NCI-H748 treated with DMSO at 0.1 percent for 48 hours (cell line): ENCODE measurements at places on chromosomes 2 and 18.
A peak's percentile ranks its signal among the peaks of the same experiment; 100 is the strongest.

DNA sequence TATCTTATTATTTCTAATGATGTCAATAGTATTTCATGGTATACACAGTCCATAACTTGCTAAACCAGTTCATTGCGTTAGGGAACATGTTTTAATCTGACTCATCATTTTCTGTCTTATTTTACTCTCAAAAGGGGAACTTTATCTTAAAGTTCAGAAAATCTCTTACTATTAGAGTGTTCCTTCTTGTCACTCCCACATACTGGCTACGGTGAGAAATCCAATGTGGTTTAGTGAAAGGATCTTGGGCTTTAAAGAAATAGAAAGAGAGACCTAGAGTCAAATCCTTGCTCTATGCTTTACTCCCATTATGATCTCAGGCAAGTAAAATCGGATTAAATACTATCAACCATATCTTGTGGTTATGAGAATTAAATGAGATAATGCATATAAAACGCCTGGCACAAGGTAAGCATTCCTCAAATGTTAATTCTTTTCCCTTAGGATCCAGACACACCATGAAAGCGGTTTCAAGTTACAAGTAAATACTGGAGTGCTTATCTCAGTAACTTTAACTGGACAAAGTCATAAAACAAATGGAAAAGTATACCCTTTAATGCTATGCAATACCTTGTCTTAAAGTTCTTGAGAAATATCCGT lies 576.0 kb downstream of the ARHGAP15 start:
- DNase-seq: no peak

GRCh38 chr18:57426187-57426586 lies 9.0 kb upstream of the ONECUT2 start:
- no peak for DNase-seq

GRCh38 chr18:36296650-36297416 lies 680 bp upstream of the FHOD3 start:
- peak; percentile 83 for DNase-seq

- DNase-seq: no peak
Observed at GRCh38 chr18:6628187-6628586, 101.3 kb upstream of the ARHGAP28 start.

DNA sequence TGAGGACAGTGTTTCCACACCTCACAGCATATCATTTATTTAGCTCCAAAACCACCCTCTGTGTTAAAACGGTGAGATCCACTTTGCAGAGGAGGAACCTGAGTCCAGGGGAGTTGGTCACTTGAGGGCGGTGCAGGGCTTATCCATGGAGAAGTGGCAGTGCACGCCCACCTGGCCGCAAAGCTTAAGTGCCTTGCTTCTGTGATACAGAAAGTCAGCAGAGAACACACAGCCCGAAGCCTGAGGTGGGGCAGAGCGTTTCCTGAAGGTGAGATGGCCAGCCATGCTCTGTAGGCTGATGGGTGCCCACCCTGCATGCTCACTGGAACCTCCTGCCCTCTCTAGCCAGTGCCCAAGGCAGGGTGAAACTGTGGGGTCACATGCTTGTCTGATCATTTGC lies 87.3 kb downstream of the SH3RF3 start:
- DNase-seq: no peak

- no peak for DNase-seq
Observed at GRCh38 chr2:96105152-96105915, 11.0 kb downstream of the ADRA2B start.

GRCh38 chr18:362311-363290 lies 94.8 kb upstream of the THOC1 start:
- no peak for DNase-seq

DNA sequence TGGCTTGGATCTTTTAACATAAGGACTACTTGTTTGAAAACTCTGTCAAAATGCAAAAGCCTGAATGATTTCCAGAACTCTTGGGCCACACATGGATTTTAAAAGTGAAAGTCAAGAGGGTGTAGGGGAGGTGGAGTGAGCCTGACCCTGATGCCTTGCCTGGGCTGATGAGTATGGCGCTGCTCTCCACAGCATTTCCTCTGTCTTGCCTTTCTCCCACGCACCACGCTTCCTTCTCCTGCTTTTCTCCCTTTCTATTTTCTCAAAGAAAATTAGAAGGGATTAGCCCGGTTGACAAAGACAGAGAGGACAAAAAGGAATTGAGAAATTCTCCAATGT lies 207.0 kb upstream of the CCDC68 start:
- no peak for DNase-seq

GRCh38 chr2:217049956-217050355 lies 190.1 kb upstream of the TNP1 start:
- no peak for DNase-seq

DNA sequence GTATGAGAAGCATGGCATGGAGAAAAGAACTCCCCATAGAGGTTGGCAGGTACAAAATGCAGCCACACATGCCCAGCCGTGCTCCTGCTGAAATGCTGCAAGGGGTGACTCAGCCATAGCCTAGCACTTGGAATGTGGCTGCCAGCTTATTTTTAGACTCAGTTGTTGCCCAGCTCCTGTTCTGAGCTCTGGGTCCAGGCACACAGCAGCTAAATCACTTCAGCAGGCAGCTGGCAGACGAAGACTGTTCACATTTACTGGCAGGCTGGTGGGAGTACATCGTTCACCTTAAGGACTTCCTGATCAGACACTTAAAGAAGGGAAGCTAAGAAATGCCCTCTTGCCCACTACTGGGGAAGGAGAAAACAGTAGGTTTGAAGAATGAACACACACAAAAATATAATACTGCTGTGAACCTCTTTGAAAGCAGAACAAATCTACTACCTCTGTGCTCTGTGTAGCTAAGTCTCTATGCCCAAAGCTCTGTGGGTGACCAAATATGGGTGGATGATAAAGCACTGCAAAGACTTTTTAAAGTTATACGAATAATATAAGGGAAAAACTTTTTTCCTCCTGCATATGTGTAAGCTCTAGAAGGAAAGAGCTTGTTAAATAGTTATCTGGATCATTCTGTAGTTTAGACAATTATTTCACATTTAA lies 146.1 kb downstream of the LNPK start:
- no peak for DNase-seq

- DNase-seq: no peak
Observed at GRCh38 chr18:44918142-44918476, 237.4 kb downstream of the SETBP1 start.

DNA sequence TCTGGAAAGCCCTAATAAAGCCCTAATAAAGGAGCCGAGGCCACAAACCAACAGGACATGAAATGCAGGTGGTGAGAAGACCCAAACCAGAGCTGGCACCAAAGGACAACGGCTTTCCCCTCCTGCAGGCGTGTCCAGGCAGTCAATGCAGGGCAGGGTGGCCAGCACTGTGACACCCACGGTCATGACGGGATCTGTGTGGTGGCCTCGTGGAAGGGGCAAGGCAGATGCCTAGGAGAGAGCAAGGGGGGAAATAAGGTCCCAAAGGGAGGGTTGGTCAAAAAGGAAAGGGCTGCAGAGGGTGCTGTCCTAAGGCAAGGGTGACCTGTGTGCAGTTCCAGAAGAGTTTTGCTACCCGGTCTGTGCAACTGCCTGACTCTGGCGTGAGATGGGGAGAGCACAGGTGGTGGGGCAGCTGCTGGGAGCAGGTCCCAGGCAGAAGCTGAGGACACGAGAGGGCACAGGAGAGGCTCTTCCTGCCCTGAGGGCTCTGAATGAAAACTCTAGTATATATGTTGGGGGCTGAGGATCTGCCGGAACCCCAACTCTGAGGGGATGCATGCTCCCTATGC lies 156.7 kb downstream of the TPO start:
- DNase-seq: no peak

DNA sequence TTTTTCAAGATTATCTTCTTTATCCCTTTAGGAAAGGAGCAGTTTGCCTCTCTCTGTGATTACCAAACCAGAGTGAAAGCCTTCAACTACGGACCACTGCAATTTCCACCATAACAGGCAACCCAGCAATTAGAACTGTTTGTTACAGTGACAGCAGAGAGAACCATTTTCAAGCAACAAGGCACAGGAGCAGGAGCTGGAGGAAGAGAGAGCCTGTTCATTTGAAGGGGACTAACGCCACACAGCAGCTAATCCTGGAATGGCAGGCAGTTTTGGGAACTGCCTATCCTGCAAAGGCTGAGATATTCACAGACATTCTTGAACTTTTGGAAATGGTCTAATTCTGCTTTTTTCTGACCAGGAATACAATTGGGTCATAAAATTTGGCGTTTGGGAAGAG lies 1541.9 kb upstream of the PIK3C3 start:
- peak; percentile 71 for DNase-seq

GRCh38 chr2:217189131-217189530 lies 329.3 kb upstream of the TNP1 start:
- no peak for DNase-seq

DNA sequence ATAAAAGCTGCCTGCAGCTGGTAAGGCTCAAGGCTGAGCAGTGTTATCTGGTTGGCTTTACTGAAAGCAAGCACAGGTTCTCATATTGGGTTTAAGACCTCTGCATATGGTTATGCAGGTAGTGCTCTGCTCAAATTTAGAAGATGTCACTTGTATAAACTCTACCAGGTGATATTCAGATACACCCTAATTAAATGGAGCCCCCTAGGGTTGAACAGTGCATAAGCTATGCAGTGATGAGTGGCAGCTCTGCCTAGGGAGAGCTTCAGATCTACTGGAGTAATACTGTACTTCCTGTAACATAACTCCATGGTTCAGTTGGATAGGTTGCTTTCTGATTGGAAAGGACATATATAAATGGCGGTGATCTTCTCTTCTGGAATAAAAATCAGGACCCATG lies 222.7 kb downstream of the CYRIA start:
- DNase-seq: no peak

DNA sequence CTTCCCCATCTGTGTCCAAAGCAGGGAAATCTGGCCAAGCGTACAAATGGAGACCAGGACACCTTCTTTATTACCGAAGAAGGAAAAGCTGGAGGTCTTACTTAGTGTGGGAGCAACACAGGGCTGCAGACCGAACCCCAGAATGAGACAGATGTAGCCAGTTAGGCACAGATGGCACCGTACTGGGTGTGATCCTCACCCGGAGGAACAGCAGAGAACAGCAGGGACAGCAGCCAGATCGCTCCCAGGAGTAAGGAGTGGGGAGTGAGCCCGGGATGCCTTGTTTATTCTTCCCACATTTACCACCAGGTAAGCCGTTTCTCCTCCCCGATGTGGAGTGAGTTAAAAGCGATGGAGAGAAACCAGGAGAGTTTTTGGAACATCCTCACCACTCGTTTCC lies 150.7 kb upstream of the SPRED2 start:
- DNase-seq: no peak

DNA sequence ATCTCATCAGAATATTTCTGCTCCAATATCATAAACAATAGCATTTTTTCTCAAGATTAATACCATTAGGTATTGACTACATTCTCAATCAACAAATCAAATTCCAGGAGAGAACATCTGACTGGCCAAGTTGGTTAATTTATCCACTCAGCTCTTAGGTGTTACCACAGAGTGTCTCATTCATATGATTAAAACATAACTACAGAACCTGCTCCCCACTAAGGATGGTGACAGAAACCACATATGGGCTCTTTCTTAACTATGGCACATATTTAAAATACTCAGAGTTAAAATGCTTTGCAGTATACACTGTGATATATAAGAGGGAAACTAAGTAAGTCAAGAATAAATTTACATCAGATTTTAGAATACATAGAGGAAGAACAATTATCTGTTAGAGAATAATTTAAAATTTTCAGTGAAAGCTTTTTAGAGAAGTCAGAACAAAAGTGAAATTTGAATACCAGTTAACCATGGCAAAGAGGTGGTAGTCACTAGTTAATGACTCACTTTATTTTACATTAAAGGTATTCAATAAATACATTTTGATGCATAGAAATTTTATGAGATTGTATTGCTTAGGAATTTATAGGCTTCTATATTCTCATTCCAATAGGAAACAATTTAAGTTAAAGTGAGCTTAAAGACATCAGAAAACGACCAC lies 1120.8 kb upstream of the TMEFF2 start:
- no peak for DNase-seq

- no peak for DNase-seq
Observed at GRCh38 chr18:1825296-1825695, 746.0 kb downstream of the METTL4 start.

GRCh38 chr2:170715932-170716777 lies 1.0 kb downstream of the SP5 start:
- DNase-seq: peak; percentile 27

GRCh38 chr18:24683925-24684324 lies 223.5 kb downstream of the HRH4 start:
- no peak for DNase-seq

DNA sequence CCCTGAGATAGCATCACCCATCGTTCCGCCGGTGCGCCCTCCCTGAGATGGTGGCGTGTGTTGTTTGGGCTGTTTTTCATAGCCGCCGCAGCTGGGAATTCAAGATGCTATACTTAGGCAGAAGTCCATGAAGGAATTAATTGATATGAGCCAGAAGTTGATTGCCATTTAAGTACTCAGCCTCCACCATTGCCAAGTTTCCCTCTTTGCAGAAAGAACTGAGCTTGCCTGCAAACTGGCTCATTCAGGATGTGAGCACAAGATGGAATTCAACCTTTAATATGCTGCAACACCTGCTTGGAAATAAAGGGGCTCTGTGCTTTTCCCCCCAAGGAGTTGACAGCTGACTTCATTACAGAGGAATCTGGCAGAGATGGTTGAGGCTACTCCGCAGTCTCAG lies 295.5 kb downstream of the ZNF521 start:
- no peak for DNase-seq

DNA sequence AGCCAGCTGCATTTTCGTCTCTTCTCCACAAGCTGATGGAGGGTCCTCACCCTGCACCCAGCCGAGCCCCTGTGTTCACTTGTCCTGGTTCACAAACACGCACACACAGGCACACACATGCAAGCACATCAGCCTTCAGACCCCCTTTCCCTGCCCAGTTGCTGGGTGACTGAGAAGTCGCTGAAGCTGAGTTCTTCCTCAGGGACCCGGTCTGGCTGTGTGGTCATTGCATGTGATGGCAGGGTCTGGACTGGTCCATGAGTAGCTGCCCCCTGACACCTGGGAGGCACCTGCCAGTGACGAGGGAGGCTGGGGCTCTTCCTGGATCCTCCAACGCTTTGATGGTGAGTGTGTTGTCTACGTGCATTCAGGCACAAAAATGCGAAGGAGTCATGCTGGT lies 546.1 kb upstream of the SALL3 start:
- DNase-seq: peak; percentile 5

DNA sequence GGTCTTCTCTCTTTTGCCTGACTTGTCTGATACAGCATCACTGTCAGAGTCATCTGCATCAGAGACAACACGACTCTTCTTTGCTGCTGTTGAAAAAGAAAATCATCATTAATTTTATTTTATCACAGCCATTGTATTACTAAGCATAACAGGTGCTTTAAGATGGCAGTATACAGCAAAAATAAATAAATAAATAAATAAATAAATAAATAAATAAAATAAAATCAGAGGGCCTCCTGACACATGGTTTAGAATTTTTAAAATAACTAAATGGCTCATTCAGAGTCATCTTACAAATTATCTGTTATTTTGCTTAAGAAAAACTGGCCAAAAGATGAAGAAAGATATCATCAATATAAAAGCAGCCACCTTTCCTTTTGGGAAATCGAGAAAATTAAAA lies 22.8 kb downstream of the IWS1 start:
- no peak for DNase-seq

GRCh38 chr2:133940134-133940533 lies 313.7 kb upstream of the MGAT5 start:
- no peak for DNase-seq

- DNase-seq: no peak
Observed at GRCh38 chr2:10406016-10406415, 42.1 kb downstream of the ODC1 start.

- DNase-seq: no peak
Observed at GRCh38 chr2:223072826-223073225, 20.8 kb downstream of the KCNE4 start.
